ENCODE measurements at places on chromosomes 1 and 21. TPM values are rescaled to one million over a fixed set of nuclear protein-coding genes. Genes with fewer than 3 reads are reported as not detected.

The CAP1 gene
- 120 TPM for total RNA-seq

The SPRR1B gene
- not detected for total RNA-seq

The SPATA45 gene
- 0.47 TPM for total RNA-seq

The PLEKHA6 gene
- total RNA-seq: 43.4 TPM

The PTPN22 gene
- total RNA-seq: 1.5 TPM

The RGS5 gene
- 16.3 TPM for total RNA-seq

The GJA9 gene
- total RNA-seq: not detected

The RGSL1 gene
- total RNA-seq: not detected

The SPRR3 gene
- total RNA-seq: 0.58 TPM

The DNAI4 gene
- total RNA-seq: 22.6 TPM

The BCAR3 gene
- 21.5 TPM for total RNA-seq

The CD1E gene
- total RNA-seq: 0.82 TPM

The SAMSN1 gene
- total RNA-seq: 6.2 TPM

The KRTAP12-4 gene
- total RNA-seq: not detected

The ELF3 gene
- total RNA-seq: 106 TPM

The F13B gene
- not detected for total RNA-seq

The ZMYND12 gene
- total RNA-seq: 3.5 TPM

The FLG2 gene
- 0.06 TPM for total RNA-seq

The IVL gene
- total RNA-seq: 0.35 TPM

The PTPRF gene
- total RNA-seq: 151 TPM

The DDR2 gene
- 42.5 TPM for total RNA-seq

The ACOT11 gene
- 29.4 TPM for total RNA-seq

The GBP7 gene
- not detected for total RNA-seq

The SLC45A1 gene
- total RNA-seq: 2.0 TPM

The PEX14 gene
- 18.3 TPM for total RNA-seq

The MRAP gene
- 1.2 TPM for total RNA-seq

The CD160 gene
- 0.18 TPM for total RNA-seq

The ABCA4 gene
- total RNA-seq: 10.8 TPM

The MMP23B gene
- 48.1 TPM for total RNA-seq

The HMCN1 gene
- total RNA-seq: 45.3 TPM

The ZSCAN20 gene
- 9.2 TPM for total RNA-seq

The PTGS2 gene
- total RNA-seq: 3.6 TPM

The CGN gene
- 20.6 TPM for total RNA-seq
